ENCODE measurements at places on chromosomes 5 and 9. TPM values are rescaled to one million over a fixed set of nuclear protein-coding genes. Genes with fewer than 3 reads are reported as not detected.

The SLC45A2 gene
- total RNA-seq = not detected

The CETN3 gene
- total RNA-seq = 5.7 TPM

The PCDHGA11 gene
- 5.6 TPM for total RNA-seq

The PCDHA9 gene
- total RNA-seq = not detected

The HAPLN1 gene
- total RNA-seq = not detected

The OTP gene
- not detected for total RNA-seq

The ZFP62 gene
- 21.8 TPM for total RNA-seq

The ADAMTS16 gene
- total RNA-seq = 1.6 TPM

The PIP5KL1 gene
- 3.0 TPM for total RNA-seq

The NR4A3 gene
- 12.8 TPM for total RNA-seq

DNA sequence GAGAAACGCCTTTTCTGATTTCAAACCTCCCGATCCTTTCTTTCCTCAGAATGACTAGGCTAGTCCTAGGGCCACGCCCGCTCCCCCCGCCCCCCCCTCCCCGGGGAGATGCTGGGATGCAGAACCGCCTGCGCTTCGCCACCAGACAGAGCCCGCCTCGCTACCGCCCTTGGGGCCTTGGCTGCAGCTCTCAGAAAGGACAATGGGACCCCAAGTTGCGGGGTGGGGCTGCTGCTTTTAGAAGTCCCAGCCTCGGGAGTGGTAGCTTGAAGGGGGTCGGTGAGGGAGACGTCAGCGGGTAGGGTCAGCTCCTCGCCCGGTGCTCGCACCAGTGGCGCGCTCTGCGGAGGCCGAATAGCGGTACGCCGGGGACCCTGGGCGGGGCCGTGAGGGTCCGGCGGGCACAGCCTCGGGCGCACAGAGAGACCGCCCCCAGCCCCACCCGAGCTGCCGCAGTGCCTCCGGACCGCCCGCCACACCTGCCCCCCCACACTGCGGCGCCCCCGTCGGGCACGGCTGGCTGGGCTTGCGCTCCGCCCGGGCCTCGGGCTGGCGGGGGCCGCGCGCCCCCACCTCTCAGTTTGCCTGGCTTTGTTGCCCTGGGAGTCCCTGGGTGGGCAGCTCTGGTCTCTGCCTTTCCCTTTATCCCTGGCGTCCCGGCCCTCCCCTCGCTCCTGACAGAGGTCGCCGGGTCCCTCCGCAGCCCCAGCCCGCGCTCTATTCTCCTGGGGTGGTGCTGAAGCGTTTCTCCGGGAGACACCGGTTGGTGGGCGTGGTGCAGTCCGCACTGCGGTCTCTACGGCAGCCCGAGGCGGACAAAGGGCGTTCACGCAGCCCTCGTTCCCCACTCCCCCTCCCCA lies 1.2 kb downstream of the MAP1B start:
- DNase-seq = no peak

GRCh38 chr9:17121264-17121663 lies 13.6 kb upstream of the CNTLN start:
- no peak for DNase-seq

GRCh38 chr5:40995801-40996586 lies 75.1 kb downstream of the MROH2B start:
- no peak for DNase-seq

DNA sequence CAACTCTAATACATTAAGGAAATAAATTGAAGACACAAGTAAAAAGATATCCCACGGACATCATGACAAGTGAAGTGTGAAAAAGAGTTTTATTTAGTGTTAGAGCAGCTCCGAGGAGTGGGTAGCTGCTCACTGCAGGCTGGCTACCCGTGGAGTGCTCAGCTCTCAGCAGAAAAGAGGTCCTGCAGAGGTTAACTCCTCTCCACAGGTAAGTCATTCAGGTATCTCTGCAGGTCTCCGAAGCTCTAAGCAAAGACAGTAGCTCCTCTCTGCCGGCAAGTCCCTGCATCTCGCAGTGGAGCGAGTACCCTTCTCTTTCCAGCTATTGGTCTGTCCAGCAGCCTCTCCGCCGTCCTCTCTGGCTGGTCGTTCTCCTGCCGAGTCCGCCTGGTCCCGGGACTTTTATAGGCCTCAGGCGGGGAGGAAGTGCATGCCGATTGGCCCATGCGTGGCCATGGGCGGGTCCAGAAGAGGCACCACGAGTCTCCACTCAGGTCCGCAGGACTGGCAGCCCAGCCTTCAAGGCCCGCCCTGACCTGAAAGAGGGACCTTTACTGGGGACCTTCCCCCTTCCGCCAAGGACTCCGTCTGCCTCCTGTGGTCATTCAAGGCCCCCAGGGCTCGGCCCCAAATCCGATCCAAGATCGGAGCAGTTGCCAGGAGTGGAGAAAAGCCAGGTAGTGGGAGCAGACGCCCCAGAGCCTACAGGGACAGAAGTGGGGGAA lies 29.9 kb downstream of the BTNL9 start:
- no peak for DNase-seq

DNA sequence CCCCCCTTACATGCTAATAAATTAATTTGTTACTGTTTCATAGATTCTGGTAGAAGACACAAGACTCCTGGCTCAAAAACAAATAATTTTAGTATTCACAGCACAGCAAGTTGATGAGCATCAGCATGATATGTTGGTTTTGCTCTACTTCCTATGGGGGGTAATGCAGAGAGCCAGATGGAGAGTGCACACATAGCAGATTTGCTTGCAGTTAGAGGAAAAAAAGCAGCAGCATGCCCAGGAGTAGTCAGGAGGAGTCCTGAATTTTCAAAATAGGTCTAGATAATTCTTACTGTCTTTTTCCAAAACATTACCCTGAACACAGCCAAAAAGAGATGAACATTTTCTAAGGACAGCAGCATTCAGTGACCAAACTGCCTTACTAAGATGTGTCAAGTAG lies 261.3 kb downstream of the COX7C start:
- DNase-seq = no peak

DNA sequence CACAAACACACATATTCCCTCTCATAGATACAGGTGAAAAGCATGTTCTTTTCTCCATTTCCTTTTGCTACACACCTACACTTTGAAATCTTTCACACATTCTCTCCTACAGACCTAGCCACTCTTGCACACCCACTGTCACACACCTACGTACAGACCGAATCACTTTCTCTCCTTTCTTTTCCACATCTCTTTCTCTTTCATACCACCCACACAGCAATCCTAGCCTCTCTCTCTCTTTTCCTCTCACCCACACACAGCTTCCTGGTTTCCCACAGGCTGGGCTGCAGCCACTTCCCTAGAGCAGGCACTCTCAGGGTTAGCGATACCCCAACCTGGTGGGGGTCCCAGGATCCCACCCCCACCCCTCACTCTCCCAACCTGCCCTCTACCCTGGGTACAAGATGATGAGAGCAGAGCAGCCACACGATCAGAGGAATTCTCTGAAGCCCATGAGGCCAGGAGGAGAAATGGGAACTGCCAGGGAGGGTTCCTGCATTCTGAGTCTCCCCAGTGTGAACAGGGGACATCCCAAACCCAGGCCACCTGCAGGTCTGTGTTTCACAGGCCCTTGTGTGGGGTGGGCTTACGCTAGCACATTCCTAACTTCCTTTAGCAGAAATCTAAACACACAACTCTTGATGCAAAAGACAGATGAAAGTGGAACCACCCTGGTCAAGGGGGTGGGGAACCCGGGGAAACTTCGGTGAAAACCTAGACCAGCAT lies 17.1 kb upstream of the SYNPO start:
- DNase-seq = no peak

DNA sequence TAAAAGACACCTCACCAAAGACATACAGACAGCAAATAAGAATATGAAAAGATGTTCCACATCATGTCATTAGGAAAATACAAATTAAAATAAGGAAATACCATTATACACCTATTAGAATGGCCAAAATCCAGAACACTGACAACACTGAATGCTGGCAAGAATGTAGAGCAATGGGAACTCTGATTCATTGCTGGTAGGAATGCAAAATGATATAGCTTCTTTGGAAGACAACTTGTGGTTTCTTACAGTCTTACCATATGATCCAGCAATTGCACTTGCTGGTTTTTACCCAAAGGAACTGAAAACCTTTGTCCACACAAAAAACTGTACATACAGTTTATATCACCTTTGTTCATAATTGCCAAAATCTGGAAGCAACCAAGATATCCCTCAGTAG lies 6.5 kb downstream of the TMEM161B start:
- DNase-seq = no peak

GRCh38 chr5:139413963-139414362 lies 10.1 kb upstream of the SPATA24 start:
- no peak for DNase-seq

DNA sequence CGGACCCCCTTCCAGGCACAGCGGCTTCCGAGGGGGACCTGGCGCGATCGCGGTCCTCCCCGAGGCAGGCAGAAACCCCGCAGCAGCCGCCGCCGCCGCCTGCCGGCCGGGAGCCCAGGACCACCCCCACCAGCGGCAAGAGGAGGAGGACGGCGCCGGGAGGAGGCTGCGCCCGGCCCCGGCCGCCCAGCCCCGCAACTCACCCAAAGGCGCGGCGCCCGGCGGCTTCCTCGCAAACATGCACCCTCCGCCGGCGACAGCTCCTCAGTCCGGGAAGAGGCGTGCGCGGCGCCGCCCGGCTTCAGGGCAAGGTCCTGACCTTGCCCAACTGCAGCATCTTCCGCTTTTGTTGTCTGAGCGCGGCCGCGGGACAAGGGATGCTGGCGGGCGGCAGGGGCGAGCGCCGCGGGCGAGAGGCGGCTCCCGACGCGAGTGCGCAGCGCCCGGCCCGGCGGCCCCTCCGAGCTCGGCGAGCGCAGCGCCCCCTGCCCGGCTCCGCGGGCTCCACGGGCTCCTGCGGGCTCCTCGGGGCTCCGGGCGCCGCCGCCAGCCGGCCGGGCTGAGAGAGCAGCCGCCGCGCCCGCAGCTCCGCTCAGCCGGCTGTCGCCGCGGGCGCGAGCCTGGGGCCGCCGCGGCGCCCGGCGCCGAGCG lies 507 bp downstream of the CTNND2 start:
- no peak for DNase-seq

DNA sequence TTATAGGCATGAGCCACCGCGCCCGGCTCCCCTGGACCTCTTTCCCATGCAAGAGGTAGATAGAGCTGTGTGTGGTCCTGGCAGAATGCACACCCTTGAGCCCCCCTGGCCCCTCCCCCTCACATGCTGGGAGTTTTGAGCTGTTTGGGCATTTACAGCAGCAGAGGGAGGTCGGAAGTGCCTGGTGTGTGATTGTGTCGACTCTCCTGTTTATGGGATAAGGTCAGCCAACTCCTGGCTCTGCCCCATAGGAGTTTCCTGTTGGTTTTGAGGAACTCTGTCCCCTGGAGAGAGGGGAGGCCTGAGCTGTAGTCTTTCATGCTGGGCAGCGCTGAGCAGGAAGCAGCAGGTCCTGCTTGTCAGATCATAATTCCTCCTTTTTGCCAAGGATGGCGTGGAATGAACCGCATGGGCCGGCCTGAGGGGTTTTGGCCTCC lies 6.0 kb downstream of the LRRC8A start:
- no peak for DNase-seq

- no peak for DNase-seq
Measured at GRCh38 chr5:38636626-38637025, 80.2 kb upstream of the LIFR start.

GRCh38 chr5:43192558-43193180 lies 644 bp downstream of the NIM1K start:
- DNase-seq = no peak

GRCh38 chr5:9712911-9713310 lies 82.8 kb upstream of the TAS2R1 start:
- DNase-seq = no peak

GRCh38 chr5:173256800-173257199 lies 21.8 kb upstream of the NKX2-5 start:
- no peak for DNase-seq

DNA sequence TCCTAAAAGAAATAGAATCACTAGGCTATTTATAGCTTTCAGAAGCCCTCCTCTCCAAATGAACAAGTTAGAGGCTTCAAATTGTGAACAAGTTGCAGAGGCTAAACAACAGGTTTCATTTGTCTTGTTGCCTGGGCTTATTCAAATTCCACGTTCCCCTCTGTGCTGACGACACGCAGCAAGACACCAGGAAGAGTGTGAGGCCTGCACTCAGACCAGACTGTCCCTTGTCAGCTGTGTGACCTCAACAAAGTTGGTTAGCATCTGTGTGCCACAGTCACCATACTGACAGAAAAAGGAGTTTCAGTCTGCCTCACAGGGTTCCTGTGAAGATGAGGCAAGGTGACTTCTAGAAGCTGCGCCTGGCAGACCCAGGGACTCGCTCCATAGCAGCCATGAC lies 22.1 kb upstream of the GABBR2 start:
- DNase-seq = no peak

- no peak for DNase-seq
Measured at GRCh38 chr9:23747088-23748075, 78.7 kb downstream of the ELAVL2 start.

GRCh38 chr9:85014292-85014691 lies 344.8 kb downstream of the NTRK2 start:
- no peak for DNase-seq

DNA sequence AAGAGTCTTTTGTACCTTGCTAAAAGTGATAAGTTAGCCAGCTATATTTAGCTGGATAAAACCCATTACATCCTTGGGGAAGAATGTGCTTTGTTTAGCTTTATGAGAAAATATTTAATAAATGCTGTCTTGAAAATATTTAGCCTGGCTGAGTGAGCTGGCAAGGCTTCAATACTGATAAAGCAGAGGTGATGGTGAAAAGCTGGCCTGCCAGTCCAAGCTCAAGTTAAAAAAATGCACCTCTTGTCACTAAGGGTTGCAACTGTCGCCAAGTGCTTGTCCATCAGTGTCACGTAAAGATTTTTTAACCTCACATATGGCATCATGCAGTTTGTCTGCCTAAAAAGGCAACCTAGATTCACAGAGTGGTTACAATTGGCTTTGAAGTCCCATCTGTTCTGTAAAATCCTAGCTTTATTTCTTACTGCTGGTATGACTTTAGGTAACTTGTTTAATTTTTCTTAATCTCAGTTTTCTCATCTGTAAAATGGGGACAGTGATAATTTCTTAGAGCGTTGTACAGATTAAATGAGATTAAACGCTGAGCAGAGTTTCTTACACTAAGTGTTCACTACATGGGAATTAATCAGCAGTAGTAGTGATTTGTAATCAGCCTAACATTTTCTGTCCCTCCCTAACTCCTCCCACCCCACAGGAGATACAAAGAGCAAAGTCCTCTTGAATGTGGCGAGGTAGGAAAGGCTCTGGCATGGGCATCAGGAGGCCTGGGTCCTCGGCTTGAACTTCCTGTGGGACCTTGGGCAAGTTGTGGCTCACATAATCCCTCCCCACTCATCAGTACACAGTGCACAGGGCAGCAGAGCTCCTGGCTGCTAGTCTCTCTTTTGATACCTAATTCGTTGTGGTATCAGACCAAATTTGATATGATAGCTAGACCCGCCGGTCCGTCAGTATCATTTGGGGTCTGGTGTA lies 48.7 kb downstream of the PIK3R1 start:
- DNase-seq = no peak

- DNase-seq = no peak
Measured at GRCh38 chr9:124280176-124280691, 22.5 kb downstream of the NEK6 start.

DNA sequence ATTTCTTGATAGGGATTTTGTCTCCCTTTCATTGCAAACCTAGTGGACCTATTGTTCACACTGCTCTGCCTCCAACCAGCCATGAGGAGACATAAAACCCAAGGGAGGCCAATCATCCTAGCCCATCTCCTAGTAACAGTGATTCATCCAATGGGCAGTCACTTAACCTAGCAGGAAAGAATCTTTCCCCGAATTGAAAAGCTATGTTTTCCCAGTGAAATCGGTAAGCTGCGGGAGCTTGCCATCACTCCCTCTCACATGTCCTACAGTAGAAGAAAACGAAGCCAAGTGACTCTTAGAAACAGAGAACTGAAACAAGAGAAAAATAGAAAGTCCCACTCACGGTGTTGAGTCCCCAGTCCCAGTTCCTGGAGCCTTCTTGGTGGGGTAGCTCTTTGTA lies 123.3 kb downstream of the SUSD1 start:
- DNase-seq = no peak

GRCh38 chr9:81477669-81478068 lies 211.7 kb downstream of the TLE1 start:
- DNase-seq = no peak
